Tibial nerve (tissue), 4 donors: ENCODE measurements at places on chromosomes 12 and 14. TPM values are rescaled to one million over a fixed set of nuclear protein-coding genes. Genes with fewer than 3 reads are reported as not detected.

DNA sequence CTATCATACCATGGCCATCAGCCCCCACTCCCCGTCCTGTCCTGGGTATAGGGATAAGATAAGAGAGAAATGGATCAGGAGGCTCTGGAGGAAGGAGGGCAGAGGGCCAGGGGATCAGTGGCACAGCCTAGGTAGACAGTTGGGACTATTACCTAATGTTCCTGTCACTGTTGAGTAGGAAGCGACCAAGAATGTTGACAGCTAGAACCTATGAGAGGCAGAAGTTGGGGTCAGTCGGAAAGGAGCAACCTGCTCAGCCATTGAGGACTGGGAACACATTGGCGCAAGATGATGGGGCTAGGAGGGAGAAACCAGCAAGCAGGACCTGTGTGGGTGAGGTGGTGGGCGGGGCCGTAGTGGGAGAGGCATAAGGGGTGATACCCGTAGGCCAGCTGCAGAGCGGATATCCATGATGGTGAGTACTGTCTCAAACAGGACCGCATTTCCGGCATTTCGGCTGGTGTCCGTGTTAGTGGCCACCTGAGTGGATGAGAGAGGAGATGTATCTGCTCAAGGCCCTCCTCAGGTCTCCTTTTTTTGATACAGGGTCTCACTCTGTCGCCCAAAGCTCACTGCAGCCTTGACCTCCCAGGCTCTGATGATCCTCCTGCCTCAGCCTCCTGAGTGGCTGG lies 3.3 kb downstream of the AP1G2 start:
- no peak for DNase-seq

- DNase-seq = no peak
Observed at GRCh38 chr12:104248444-104248843, 32.9 kb downstream of the TXNRD1 start.

DNA sequence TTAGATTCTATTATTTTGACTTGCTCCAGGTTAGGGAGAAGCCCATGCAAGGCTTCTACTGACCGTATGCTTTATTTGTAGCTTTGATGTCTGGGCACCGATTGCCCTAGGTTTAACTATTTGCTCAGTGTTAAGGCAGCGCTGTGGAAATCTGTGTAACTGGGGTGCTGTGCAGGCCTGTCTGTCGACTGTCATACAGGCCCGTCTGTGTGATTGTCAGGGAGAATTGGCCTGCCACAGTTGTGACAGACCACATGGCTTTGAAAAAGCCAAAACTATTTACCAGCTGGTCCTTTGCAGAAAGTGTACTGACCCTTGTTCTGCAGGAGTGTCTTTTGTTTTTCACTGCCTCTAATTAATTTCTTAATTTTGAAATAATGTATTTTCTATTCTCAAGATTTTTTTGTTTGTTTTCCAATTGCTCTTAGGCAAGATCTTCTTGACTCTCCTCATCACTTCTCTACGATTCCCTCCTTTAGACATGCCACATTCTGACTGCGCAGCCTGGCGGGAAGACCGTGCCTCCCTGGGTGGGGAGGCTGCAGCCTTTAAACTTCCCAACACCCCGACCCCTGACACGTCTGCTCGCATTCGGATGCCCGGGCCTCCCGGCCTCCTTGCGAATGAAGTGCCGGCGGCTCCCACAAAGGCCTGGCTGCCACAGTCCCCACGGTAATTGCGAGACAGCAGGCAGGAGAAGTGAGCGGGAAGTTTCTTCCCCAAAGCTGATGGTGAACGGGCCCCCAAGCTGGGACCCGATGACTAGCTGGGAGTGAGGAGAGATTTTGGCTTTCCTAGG lies 99.0 kb upstream of the EVL start:
- no peak for DNase-seq

CDK2 gene
- 16.1 TPM for total RNA-seq

STX2 gene
- total RNA-seq = 44.8 TPM

P2RX7 gene
- total RNA-seq = 5.2 TPM

DNA sequence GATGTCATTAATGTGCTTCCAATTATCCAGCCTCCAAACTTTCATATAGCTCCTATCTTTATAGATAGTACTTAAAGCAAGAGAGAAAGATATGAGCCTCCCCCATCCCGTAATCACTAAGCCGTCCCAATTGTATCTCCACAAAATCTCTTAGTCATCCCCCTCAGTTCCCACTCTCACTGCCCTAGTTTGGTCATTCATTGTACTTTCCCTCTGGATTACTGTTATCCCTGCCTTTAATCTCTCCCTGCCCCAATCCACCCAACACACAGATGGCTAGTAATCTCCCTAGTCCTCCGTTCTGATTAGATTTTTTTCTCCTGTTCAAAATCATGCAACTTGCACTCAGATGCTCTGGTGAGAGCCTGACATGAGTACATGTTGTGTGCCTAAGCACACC lies 5.4 kb upstream of the BCAT1 start:
- DNase-seq = no peak

DNA sequence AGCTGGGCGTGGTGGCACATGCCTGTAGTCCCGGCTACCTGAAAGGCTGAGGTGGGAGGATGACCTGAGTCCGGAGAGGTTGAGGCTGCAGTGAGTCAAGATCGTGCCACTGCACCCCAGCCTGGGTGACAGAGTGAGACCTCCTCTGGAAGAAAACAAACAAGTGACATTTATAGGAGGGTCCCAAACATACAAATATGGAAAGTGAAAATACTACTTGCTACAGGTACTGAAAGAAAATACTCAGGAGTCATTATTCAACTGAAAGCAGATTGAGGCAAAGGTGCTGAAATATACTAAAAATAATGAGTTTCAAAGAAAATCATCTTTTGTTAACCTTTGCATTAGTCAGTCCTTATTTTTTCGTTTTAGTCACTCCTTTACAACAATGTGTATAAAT lies 53.5 kb downstream of the ETV6 start:
- no peak for DNase-seq

HEATR5A gene
- total RNA-seq = 27.5 TPM

FIGNL2 gene
- total RNA-seq = 1.1 TPM

- DNase-seq = no peak
Observed at GRCh38 chr12:73221836-73222235, 949.7 kb downstream of the TRHDE start.

DNA sequence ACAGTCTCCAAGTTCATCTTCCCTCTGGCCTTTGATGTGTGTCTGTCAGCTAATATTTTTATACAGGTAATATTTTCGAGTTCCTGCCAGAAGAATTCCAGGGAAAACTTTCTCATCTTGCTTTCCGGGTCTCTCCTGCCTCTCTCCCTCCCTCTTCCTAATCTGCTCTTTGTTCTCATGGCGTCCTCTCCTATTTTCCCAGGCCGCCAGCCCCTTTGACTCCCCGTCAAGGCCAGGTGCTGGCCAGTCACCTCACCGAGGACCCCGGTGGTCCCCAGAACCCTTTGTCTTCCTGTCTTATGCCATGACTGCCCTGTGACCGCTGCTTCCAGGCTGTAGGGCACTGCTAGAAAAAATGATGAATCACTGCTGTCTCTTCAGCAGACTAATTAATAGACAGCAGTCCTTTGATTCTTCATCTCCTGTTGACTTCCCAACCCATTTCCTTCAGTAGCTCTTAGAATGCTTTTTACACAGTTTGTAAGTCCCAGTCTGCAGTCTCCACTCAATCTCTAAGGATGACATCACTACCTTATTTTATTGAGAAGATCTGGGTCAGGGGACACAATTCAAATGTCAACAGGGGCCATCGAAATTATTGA lies 40.7 kb downstream of the PPFIBP1 start:
- DNase-seq = no peak

- no peak for DNase-seq
Observed at GRCh38 chr12:12958886-12959285, 6.9 kb upstream of the GPRC5D start.

RAD51AP1 gene
- total RNA-seq = 0.60 TPM

GRCh38 chr14:74910556-74910955 lies 12.5 kb downstream of the RPS6KL1 start:
- no peak for DNase-seq

- DNase-seq = no peak
Observed at GRCh38 chr14:95316821-95317220, 2.9 kb downstream of the CLMN start.

DNA sequence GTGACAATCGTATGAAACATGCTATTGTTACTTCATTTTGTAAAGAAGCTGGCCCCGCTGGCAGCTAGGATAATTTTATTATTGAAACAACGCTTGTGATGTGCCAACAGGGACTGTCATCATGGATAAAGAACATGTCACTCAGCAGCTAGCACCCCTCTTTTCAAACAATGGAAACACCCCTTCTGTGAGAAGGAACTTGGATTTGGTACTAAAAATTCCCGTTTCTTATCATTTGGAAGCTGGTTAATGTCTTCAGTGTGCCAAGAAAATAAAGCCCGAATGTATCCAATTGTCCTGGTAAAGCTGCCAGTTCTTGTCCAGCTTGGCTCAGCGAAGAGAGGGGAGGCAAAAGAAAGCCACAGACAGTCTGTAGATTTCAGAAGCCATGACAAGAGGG lies 186.6 kb downstream of the PHLDA1 start:
- DNase-seq = no peak

- no peak for DNase-seq
Observed at GRCh38 chr14:32311294-32312009, 17.6 kb upstream of the AKAP6 start.

C14orf119 gene
- total RNA-seq = 15.5 TPM

DNA sequence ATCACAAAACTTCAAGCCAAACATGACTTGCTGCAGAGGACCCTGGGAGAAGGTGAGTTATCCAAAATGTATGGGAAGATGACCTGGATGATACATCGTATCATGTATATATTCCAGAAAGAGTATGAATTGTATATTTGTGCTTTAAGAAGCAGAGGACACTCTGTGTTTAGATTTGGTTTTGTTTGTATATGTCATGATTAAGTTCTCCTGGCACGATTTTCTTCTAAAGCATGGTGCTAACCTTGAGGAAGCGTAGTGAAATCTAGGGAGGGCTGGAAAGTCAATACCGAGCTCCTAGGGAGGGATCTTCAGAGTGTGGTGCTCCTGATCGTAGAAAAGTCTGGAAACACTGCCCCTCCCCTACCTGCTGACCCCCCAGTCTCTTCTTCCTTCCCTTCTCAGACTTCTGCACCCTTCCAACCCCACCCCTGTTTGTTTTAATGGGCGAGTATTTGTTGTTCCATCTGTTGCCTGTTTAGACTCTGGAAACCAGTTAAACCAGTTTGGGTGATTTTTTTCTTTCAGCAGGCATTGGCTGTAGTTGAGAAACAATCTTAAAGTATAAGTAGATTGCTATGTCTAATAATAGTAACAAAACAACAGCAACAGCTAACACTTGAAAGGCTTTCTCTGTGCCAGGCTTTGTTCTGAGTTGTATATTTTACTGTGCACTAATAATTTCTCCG lies 141.6 kb downstream of the KICS2 start:
- DNase-seq = no peak

DNA sequence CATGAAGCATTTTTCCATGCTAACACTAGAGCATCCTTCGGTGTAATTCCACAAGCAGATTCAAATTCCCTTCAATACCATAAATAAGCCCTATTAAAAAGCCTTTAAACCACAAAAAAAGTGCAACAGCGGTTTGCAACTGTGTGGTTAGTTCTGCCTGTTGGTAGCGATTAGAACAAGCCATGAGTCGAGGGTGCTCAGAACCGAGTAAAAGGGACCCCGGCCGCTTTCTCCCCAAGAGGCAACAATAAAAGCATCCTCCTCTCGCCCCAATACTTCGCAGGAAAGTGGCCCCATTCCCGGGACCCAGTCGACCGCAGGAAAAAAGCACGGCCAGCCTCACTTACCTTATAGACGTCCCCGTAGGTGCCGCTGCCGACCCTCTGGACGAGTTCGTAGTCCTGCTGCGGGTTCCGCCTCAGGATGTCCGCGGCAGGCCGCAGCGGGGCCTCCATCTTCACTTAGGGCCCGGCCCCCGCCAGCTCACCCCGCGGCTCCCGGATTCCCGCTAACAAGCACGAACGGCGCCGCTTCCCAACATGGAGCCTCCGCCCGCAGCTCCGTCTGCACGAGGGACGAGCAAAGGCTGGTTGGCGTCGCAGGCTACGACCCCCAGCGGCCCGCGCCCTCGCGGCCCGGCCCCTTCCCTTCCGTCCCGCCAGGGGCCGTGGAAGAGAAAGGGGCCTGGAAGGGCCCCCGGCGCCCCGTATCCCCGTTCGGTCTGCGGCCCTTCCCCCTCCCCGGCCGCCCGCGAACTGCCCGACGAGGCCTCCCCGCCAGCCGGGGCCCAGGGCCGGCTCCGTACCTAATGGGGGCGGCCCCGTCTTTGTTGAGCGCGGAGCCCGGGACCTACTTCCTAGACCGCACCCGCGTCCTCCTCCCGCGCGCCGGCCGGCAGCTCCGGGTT lies 521 bp downstream of the MAP4K5 start:
- DNase-seq = peak; percentile 19

OR4E1 gene
- not detected for total RNA-seq

- DNase-seq = peak; percentile 14
Observed at GRCh38 chr14:51575349-51576116, 76.2 kb upstream of the FRMD6 start.

DNA sequence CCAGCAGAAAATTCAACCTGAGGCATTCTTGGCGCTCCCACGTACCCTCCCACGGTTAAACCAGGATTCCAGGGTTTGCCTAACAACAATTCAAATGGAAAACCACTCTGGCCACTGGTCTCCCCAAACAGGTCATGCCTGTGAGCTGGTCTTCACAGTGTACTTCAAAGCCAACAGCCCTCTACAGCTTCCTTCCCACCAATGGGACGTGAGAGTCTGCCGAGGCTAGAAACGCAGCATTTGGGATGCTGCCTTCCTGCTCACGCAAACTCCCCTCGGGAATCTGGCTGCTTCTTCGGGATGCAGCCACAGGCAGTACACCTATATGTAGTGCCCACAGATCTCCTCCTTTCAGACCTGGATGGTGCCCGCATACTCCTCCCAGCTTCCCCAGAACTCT lies 149.1 kb downstream of the KLHL28 start:
- no peak for DNase-seq

DNA sequence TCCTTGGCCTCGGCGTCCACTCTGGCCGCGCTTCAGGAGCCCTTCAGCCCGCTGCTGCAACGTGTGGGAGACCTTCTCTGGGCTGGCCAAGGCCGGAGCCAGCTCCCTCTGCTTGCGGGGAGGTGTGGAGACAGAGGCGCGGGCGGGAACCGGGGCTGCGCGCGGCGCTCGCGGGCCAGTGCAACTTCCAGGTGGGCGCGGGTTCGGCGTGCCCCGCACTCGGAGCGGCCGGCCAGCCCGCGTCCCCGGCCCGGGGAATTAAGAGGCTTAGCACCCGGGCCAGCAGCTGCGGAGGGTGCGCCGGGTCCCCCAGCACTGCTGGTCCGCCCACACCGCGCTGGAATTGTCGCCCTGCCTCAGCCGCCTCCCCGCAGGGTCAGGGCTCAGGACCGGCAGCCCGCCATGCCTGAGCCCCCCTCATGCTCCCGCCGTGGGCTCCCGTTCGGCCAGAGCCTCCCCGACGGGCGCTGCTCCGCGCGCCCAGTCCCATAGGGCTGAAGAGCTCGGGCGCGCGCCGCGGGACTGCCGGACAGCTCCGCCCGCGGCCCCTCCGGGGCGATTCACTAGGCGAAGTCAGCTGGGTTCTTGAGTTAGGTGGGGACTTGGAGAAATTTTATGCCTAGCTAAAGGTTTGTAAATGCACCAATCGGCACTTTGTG lies 673.9 kb downstream of the SLC16A7 start:
- DNase-seq = no peak
